Cerebellar cortex (tissue), 1 donor: ENCODE measurements at places on chromosomes 7 and 10.

- DNase-seq = peak; percentile 28
These were observed 28.9 kb downstream of the MAT1A start for GRCh38 chr10:80260295-80261243.

GRCh38 chr10:29784175-29784773 is 149.5 kb upstream of the SVIL start:
- DNase-seq = no peak

DNA sequence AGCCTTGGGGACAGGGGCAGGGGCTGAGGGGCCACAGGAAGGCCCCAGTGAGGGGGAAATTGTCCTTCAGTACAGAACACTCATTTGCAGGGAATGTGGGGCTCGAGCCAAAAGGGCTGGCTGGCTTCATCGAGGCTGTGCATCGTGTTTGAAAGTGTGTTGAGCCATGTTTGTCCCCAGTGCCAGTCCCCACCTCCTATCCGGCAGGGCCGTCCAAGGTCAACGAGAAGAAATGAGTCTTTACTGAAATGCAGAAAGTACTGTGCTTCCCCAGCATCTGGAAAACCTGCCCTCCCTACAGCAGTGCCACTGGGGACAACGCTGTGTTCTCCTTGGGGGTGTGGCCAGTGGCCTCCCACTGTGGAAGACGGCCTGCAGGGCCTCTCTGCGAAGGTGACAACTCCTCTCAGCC is 214.1 kb downstream of the KLF6 start:
- no peak for DNase-seq

GRCh38 chr10:63644418-63645142 is 123.4 kb downstream of the REEP3 start:
- DNase-seq = no peak

DNA sequence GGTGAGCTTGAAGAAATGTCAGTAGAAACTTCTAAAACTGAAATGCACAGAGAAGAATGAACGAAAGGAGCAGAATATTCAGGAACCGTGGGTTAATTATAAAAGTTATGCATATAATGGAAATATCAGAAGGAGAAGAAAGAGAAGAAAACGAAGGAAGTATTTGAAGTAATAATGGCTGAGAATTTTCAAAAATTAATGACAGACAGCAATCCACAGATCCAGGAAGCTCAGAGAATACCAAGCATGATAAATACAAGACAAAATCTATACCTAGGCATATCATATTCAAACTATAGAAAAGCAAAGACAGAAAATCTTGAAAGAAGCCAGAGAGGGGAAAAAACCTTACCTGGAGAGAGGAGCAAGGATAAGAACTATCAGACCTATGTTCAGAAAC is 16.5 kb upstream of the MCM10 start:
- DNase-seq = no peak
